ENCODE measurements at places on chromosomes 13 and 19.
A peak's percentile ranks its signal among the peaks of the same experiment; 100 is the strongest.

DNA sequence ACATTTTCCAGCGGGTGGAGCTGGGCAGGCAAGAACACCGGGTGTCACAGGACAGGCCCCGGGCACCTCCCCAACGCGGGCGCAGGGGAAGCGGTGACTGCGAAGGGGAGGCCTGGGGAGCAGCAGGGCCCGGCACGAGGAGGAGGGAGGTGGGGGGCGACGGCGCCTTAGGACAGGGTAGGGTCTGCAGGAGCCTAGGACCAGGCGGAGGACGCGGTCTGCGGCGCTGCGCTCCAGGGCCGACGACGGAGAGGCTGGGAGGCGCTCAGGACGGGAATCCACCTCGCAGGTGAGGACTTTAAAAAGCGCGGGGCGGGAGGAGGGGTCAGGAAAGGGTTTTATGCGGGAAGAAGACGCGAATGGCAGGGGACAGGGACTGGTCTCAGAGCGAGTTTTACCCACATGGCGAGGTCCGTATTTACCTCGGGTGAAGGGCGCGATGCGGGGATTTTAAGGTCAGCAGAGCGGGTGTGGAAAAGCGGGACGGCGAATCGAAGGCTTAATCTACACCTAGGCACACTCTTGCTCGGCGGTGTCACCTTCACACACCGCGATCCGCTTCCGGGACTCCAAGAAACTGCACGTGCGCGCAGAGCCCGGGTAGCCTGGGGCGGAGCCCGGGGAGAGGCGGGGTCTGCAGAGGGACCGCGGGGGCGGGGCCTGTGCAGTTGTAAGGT lies 13.5 kb downstream of the ERVV-2 start:
- peak; percentile 50 for DNase-seq

DNA sequence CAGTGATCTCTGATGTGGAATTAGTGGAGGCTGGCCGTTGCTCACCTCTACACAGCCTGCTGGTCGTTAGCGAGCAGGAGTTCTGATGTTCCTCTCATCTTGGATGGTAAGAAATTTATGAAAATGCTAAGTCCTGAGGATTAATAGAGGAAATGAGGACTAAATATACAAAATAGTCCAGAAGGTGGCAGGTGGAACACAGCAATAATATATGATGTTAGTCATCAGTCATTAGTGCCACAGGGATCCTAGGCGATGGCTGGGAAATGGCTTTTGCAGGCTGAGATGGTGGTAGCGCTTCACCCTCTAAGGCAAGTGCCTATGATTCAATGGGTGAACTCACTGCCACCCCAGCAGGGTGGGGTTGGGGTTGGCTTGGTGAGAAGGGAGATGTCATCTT lies 338.6 kb upstream of the TMTC4 start:
- no peak for DNase-seq

GRCh38 chr13:111916201-111916600 lies 150.7 kb upstream of the SOX1 start:
- DNase-seq: no peak

GRCh38 chr13:105627270-105627669 lies 908.2 kb downstream of the EFNB2 start:
- DNase-seq: no peak

GRCh38 chr19:32289566-32290210 lies 55.7 kb upstream of the ZNF507 start:
- DNase-seq: no peak

DNA sequence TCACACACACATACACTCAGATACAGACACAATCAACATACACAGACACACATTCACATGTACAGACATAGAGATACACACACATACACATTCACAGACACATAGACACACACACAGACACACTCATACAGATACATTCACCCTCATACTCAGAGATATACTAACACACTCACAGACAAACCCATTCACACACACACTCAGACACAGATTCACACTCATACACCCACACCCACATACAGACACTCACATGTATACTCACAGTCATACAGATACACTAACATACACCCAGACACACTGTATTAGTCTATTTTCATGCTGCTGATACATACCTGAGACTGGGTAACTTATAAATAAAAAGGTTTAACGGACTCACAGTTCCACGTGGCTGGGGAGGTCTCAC lies 30.8 kb downstream of the GJA3 start:
- no peak for DNase-seq

- DNase-seq: no peak
These were observed 96.7 kb downstream of the GJA3 start for GRCh38 chr13:20064128-20064527.

DNA sequence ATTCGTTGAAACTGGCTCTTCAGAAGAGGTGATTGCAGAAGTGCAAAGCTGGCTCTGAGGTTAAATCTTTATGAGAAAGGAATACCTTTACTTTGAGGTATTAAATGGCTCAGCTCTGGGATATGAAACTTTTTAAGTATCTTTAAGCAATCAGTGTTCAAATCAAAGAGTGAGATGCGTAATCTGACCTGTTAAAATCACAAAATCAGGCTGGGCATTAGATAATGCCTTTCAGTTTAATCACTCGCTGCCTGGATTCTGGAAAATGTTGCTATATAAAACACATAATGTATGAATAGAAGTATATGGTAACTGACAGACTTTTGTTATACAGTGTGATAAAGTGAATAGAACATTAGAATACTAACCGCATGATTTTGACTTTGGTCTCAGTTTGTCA lies 2.0 kb upstream of the DGKH start:
- no peak for DNase-seq

DNA sequence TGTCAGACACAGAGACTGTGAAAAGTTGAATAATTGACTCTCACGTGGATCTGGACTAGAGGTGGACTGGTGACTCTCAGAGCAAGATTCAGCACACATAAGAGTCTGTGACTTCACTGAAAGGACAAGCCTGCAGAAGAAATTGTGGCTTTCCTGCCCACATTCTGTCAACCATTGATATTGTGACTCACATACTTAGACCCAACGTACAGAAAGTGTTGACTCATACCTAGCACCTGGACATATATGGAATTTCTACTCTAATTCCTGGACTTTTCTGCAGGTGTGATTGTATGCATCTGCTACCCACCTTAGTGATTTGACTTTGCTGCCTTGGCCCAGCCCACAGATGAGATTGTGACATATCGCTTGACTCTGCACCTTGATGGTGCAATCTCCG lies 15.6 kb upstream of the ZNF730 start:
- no peak for DNase-seq

DNA sequence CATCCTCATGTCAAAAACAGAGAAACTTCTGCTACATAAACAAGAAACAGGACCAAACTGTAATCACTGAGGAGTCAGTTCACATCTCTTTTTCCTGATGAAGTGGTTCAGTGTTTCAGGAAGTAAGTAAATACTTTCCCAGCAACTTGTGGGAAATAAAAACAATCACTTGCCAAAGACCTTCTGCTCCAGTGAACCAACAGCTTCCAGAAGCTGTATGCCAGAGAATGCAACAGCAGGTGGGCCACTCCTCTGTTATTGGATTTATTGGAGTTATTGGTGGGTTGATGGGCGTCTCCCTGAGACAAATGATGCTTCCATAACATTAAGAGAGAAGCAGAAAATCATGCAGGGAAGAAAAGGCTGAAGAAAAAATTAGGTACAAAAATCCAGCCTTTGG lies 9.9 kb downstream of the SLC6A16 start:
- DNase-seq: no peak

DNA sequence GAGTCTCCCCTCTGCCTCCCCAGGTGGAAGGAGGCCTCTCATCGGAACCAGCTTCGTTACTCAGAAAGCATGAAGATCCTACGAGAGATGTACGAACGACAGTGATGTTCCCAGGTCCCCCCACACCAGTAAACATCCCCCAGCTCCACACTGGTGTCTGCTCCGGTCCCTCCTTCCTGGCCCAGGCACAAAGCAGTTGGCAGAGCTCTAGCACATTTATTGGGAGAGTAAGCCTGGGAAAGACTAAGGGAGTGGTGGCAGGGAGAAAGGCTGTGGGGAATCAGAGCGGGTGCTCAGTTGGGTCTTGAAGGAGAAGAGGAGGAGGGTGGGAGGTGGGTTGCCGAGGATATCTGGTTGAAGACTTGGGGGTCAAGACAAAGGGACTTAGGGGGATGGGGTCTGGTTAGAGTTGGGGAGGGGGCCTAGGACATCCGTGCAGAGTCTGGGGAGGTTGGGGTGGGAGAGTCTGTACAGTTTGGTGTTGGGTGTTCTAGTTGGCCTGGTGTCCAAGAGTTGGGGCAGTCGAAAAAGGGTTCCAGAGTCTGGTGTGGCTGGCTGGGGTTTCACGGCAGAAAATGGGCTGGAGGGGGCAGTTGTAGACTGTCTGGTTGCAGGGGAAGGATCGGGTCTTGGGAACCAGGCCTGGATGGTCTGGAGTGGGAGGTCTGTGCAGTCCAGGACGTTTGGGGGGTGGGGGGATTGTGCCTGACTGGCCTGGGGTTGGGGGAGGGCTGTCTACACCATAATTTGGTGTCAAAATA lies 2.3 kb downstream of the HSPB6 start:
- no peak for DNase-seq

GRCh38 chr13:48297131-48297786 lies 6.3 kb upstream of the RB1 start:
- DNase-seq: no peak

GRCh38 chr19:32718286-32718685 lies 1.3 kb upstream of the TDRD12 start:
- no peak for DNase-seq

DNA sequence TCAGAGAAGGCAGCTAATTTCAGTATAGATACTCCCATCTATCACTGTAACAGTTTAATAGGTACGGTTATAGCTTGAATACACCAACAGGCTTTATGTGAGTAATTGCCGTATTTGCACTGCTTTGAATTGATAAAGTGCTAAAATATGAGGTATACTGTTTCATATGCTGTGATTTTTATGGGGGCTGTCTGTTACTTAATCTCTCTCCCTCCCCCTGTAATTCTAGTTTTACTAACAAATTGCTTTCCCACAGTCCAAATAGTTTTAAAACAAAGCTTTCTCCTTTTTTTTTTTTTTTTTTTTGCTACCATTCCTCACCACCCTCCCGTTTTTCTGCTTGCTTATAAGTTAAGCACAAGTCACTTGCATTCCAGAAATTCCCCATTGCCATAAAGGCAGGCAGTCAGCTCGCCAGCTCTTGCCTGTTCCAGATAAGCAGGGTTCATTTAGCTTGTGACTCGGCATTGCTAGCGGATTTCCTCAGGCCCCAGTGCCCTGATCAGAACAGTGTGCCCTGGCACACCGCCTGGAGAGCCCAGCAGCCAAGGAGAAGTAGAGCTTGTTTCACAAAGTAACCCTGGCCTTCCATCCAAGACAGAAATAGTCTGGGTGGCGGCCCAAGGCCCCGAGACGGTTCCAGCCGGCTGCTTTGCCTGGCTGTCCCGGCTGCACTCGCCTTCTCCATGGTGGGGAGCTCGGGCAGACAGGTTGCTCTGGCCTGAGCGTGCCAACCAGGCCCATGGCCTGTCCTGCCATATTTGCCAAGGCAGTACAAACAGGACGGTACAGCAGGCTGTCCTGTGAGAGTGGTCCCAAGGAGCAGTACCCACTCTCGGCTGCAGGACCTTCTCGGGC lies 43.5 kb upstream of the NPAS1 start:
- DNase-seq: peak; percentile 92

DNA sequence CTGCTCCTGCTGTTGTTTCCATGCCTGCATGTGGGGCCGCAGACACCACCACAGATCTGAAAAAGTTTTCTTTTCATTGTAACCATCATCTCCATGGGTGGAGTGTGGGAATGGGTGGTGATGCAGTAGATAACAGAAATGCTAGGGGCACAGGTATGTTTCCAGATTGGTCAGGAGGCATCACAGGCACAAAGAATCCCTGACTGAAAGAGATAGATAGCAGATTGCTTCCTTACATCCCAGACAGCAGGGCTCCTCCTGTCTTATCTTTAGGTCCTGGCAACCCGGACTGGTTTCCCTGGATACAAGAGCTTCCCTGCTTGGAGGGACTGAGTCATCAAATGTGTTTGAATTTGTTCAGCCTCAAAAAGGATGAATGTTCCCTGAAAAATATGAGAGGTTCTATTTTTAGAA lies 1937.6 kb downstream of the PCDH9 start:
- DNase-seq: peak; percentile 25

GRCh38 chr19:16249826-16250404 lies 52.2 kb downstream of the AP1M1 start:
- DNase-seq: no peak

- DNase-seq: no peak
These were observed 185.1 kb downstream of the PRR20E start for GRCh38 chr13:57352114-57352513.

DNA sequence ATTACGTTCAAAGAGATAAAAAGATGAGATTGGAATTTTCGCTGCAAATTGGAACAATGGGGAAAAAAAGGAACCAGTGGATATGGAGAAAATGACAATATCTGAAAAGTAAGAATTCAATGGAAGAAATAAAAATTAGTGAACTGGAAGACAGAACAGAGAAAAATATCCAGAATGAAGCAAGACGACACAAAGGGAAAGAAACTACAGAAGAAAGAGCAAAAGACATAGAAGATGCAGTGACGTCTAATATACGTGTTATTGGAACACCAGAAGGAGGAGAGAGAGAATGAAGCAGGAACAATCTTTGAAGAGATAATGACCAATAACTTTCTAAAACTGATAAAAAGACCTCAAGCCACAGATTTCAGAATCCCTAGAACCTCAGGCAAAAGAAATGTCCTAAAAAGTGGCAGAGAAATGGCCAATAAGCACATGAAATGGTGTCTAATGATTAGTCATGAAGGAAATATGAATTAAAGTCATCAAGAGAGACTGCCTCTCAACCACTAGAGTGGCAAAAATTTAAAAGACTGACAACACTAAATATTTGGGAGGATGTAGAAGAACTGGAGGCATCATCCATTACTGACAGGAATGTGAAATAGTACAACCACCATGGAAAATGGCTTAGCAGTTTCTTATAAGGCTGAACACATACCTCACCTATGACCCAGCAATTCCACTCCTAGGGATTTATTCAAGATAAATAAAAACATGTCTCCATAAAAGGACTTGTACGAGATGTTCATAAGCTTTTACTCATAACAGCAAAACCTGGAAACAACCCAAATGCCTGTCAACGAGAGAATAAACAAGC lies 56.5 kb downstream of the GADD45B start:
- no peak for DNase-seq

- DNase-seq: no peak
These were observed 1.4 kb downstream of the MLNR start for GRCh38 chr13:49221590-49221965.

- peak; percentile 35 for DNase-seq
These were observed 223.7 kb downstream of the TBC1D4 start for GRCh38 chr13:75258159-75258782.

DNA sequence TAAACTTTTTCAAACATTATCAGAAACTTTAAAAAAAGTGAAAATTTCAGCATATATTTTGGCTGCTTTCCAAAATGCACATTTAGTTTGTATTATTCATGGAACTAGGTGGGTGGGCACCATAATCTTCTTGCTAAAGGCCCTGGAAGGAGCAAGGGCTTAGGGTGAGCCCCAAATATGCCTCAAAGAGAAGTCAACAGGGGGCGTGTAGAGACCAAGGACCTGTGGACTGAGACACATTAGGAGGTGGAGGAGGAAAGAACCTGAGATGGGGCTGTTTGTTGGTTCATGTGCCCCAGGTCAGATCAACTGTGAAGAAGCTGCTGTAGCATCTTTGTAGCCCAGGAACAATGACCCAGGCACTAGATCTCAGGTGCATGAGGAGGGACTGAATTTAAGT lies 79.6 kb upstream of the OLFM4 start:
- no peak for DNase-seq

All from cerebellar cortex (tissue), 1 donor.